A375 (cell line): ENCODE measurements at places on chromosomes 7 and 10. TPM values are rescaled to one million over a fixed set of nuclear protein-coding genes. Genes with fewer than 3 reads are reported as not detected.

ITIH2 gene
- not detected in 2 replicates for total RNA-seq

MYPN gene
- total RNA-seq: 0.08 and 0.50 TPM in 2 replicates

HOXA3 gene
- 2.5 and 2.6 TPM in 2 replicates for total RNA-seq

FBH1 gene
- 38.3 and 42.5 TPM in 2 replicates for total RNA-seq

CTAGE6 gene
- total RNA-seq: not detected in 2 replicates

MEST gene
- 2.6 and 3.6 TPM in 2 replicates for total RNA-seq

COL1A2 gene
- total RNA-seq: 0.24 TPM in 1 of 2 replicates, not detected in the other

PLAC9 gene
- 0.34 TPM in 1 of 2 replicates, not detected in the other for total RNA-seq

CUZD1 gene
- 0.66 and 0.72 TPM in 2 replicates for total RNA-seq

ADAM8 gene
- 4.5 and 4.6 TPM in 2 replicates for total RNA-seq

GIMAP5 gene
- not detected in 2 replicates for total RNA-seq

GRM3 gene
- total RNA-seq: 0.11 TPM in 1 of 2 replicates, not detected in the other

LIPJ gene
- not detected in 2 replicates for total RNA-seq

GIMAP4 gene
- total RNA-seq: 0.15 TPM in 1 of 2 replicates, not detected in the other

ASZ1 gene
- not detected in 2 replicates for total RNA-seq
